Astrocyte (in vitro differentiated cells and primary cell): ENCODE measurements at places on chromosomes 13 and 19. TPM values are rescaled to one million over a fixed set of nuclear protein-coding genes. Genes with fewer than 3 reads are reported as not detected.

Gene NAXD
- 25.1 and 25.8 TPM in 2 replicates for total RNA-seq

Gene ACP5
- total RNA-seq, result not detected in 2 replicates

Gene C1QTNF9B
- not detected in 2 replicates for total RNA-seq

Gene CEACAM21
- 2.1 and 2.4 TPM in 2 replicates for total RNA-seq

Gene CEACAM7
- not detected in 2 replicates for total RNA-seq
